ENCODE measurements at places on chromosomes 6 and 20.

DNA sequence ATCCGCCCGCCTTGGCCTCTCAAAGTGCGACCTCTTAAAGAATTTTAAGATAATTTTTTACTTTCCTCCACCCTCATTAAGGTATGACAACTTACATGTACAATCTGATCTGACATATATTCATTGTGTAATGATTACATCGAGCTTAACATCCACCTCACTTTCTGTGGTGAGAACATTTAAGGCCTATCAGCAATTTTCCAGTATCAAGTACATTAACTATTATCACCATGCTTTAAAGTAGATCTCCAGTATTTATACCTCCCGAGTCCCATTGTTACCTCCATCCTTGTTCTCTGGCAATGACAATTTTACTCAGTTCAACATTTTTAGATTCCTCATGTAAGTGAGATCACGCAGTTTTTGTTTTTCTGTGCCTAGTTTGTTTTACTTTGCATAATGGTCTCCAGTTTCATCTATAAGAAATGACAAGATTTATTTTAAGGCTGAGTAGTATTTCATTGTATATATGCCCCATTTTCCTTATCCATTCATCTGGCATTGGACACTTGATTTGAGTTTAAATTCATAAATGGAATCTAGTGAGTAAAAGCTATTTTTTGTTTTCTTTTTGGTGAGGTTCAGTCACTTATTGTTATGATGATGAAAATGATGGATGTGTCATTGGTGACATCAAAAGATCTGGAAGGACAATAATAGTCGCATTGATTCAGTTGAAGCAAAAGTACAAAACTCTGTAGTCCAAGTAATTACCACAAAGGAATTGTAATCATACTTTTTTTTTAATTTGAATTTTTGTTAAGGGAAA is 87.0 kb downstream of the OR2B2 start:
- DNase-seq: peak; percentile 62

DNA sequence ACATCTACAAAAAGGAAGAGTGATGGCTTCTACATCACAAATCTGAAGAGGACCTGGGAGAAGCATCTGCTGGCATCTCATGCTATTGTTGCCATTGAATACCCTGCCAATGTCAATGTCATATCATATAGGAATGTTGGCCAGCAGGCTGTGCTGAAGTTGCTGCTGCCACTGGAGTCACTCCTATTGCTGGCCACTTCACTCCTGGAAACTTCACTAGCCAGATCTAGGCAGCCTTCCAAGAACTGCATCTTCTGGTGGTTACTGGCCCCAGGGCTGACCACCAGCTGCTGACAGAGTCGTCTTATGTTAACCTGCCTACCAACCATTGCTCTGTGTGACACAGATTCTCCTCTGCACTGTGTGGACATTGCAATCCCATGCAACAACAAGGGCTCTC is 111.8 kb downstream of the PERP start:
- DNase-seq: peak; percentile 71

GRCh38 chr6:165487347-165487746 is 175.7 kb downstream of the PDE10A start:
- no peak for DNase-seq

GRCh38 chr6:4907602-4908001 is 96.2 kb downstream of the RPP40 start:
- no peak for DNase-seq

- no peak for DNase-seq
Observed at GRCh38 chr6:12832226-12832735, 115.7 kb downstream of the PHACTR1 start.

All from M059J (cell line).